ENCODE measurements at places on chromosomes 2 and 18.

- peak; percentile 88 for DNase-seq
Measured at GRCh38 chr2:168639441-168639898, 163.0 kb upstream of the NOSTRIN start.

DNA sequence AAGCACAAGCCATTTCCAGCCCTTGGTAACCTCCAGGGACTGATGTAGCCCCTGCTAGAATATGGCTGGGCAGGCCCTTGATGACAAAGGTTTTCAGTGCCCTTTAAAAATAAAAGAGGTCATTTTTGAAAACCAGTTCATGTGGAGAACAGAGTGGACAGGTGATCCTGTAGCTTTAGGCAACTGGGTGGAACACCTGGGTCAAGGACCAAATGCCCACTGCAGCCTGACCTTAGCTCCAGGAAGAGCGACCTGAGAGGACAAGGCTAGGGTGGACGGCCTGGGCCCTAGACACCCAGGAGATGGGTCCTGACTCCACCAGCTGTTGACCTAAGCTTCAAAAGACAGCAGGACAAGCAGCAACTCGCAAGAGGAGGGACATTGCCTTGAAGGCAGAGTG is 116.6 kb downstream of the LIPG start:
- no peak for DNase-seq

DNA sequence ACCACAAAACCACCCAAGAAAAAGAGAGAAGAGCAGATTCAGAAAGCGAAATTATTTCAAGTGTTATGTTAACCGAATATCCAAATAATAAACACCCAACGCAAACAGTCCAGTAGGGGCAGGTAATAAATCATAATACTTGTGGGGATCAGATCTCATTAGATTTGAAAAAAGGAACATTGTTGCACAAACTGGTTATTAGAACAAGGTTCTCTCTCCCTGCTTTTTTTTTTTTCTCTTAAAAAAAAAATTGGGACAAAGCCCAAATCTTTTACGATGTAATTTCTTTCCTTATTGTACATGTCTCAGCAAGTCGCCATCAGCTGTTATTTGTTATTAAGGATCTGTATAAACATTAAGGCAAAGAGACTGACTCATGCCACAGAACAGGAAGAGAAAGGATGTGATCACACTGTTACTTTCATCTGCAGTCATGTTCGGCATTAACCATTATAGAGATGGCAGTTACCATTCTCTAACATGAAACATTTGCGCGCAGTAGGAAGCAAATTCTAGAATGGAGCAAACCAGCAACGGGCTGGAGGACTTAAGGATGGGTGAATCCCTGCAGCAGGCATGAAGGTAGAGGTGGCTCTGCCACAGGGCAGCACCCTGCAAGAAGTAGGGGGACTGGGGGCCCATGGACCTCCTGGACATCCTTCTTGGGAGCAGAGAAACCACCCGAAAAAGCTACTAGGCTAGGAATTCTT is 42.0 kb downstream of the EPHA4 start:
- no peak for DNase-seq

GRCh38 chr18:79523206-79523735 is 127.5 kb downstream of the NFATC1 start:
- DNase-seq, result peak; percentile 3

DNA sequence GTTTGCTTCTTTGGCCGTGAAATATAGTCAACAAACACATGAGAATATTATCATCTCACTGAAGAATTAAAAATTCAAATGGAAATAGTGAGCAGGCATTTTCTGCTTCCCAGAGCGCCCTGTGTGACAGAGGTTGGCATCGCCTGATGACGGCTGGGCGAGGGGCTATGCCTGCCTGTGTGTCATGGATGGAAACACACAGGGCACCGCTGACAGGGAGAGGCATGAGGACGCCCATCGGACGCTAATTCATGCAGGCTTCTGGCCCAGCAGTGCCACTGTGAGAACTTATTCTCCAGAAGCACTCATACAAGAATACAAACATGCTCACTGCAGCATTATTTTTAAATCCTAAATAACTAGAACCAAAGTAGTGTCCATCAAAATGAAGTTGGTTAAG is 61.4 kb upstream of the OTOS start:
- peak; percentile 8 for DNase-seq

DNA sequence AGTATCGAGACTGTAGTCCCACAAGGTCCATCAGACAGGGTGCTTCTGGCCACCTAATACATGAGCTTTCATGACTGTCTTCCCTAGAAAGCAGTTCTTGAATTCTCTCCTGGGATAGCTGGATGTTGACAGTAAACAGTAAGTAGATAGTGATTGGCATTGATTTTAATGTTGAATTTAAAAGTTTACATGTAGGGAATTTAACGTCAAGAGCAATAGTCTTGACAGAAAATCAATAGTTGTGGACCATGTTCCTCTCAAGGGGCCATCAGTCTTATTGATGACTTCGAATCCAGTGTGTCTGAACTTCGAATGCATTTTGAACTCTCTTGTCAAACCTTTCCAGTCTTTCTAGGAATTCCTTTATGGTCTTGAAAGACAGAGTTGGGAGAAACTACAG is 63.9 kb downstream of the ITGB1BP1 start:
- DNase-seq, result no peak

DNA sequence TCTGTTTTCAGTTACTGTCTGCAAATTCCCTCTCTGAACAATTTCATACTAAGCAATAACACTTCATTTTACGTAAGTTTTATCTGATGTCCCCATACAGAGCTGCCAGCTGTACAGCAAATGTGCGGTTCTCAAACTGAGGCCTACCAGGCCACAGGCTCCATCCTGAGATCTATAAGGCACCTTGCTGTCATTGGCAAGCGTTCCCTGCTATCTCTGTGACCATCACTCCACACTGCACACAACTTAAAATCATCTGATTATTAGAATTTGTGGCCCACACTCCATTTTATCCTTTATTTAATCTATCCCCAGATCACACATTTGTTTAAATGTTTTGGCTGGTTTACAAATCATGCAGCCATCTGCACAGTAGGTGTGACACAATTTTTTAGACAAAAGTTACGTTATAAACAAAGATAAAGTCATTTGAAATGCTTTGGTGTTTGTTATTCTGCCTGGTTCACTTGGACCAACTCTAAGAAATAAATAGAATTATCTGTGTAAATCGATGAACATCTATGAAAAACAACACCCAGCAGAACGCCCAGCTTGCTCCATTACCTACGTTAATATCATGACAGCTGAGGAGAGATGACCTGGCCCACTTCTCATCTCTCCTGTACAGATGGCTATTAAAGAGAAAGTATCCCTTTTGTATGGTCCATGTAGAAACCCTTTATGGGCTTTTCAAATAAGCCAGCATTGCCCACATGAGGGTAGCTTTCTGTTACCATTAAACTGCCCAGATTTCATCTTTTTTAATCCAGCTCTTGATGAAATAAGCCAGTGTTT is 162.4 kb downstream of the ZNF521 start:
- DNase-seq, result no peak

DNA sequence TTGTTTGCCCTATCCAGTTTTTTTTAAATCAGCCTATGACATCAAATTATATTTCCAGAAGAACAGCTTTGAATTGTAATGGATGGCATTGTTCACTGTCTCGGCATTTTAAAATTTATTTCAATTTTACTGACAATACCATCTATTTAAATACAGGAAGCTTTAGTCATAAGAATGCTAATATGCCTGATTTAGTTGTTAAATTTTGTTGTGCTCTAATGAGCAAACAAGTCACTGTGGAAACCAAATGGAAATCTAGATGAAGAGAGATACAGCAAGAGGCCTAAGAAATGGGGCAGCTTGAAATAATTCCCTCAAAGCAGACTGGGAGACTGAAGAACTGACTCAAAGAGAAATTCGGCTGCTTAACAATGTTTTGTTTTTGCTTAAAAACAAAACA is 76.8 kb downstream of the OSBPL6 start:
- no peak for DNase-seq

GRCh38 chr18:47815486-47816270 is 114.8 kb downstream of the SMAD2 start:
- DNase-seq, result no peak

Measured in left colon (tissue), 2 donors.